SW 1271 (cell line): ENCODE measurements at places on chromosomes 6 and 20.

- no peak for DNase-seq
These were observed 30.5 kb downstream of the C6orf15 start for GRCh38 chr6:31081872-31082271.

DNA sequence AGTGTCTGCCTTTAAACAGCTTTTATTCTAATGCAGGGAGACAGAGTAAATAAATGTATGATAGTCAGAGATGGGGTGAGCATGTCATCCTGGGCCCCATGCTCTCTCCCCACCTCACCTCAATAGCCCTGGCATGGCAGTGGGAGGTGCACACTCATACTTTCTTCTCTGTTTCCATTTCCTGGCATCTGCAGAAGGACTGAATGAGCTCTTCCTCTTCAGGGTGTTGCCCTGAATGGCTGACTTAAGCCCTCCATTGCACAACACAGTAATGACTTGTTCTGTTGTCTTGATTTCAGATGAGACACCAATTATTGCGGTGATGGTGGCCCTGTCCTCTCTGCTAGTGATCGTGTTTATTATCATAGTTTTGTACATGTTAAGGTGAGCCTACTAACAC lies 57.0 kb upstream of the GNRH2 start:
- no peak for DNase-seq

GRCh38 chr20:33675136-33675959 lies 1.1 kb upstream of the NECAB3 start:
- DNase-seq = no peak

- no peak for DNase-seq
These were observed 15.0 kb downstream of the ALDH8A1 start for GRCh38 chr6:134934793-134935485.

DNA sequence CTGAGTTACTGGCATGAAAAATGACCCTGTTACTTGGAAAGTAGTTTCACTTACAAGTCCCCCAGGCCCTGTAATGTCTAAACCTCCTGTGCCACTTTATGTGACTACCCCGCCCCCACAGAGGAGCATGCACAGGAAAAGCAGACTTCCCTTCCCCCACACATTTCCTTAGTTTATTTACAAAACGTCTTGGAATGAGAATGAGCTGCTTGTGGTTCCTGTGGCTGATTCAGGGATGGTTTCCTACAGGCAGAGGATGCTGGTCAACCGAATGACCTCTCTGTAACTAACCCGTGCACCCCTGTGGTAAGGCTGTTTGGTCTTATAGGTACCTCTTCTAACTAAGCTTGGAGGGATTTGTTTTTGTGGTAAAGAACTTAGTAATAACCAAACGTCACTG lies 28.5 kb downstream of the RSPO3 start:
- peak; percentile 42 for DNase-seq

GRCh38 chr6:7137335-7138045 lies 29.7 kb downstream of the RREB1 start:
- no peak for DNase-seq

DNA sequence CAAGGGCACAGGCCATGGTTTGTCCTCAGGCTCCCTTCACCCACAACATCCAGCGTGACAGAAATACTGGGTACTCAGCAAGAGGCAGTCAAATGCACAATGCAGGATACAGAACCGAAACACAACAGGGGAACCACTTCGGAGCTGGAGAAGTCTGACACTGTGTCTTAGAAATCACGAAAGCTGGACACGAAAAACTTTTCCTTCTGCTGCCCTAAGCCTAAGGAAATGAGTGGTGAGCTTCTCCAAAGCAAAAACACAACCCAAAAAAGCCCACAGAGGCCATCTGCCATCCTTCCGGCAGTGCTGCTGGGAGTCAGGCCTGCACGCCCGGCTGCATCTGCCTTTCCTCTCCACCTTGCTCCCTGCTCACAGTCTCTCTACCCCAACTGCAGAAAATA lies 106.3 kb downstream of the SLC23A2 start:
- DNase-seq = no peak

GRCh38 chr6:67131827-67132226 lies 1424.8 kb upstream of the EYS start:
- no peak for DNase-seq

GRCh38 chr20:45842169-45842812 lies 8.7 kb downstream of the SNX21 start:
- DNase-seq = no peak

- no peak for DNase-seq
These were observed 495.5 kb upstream of the MAP3K7 start for GRCh38 chr6:91082311-91082832.
